Posterior cingulate gyrus (tissue), 11 donors: ENCODE measurements at places on chromosomes 4 and X.

- DNase-seq, result no peak
Observed at GRCh38 chrX:153153516-153153915, 25.6 kb upstream of the MAGEA1 start.

DNA sequence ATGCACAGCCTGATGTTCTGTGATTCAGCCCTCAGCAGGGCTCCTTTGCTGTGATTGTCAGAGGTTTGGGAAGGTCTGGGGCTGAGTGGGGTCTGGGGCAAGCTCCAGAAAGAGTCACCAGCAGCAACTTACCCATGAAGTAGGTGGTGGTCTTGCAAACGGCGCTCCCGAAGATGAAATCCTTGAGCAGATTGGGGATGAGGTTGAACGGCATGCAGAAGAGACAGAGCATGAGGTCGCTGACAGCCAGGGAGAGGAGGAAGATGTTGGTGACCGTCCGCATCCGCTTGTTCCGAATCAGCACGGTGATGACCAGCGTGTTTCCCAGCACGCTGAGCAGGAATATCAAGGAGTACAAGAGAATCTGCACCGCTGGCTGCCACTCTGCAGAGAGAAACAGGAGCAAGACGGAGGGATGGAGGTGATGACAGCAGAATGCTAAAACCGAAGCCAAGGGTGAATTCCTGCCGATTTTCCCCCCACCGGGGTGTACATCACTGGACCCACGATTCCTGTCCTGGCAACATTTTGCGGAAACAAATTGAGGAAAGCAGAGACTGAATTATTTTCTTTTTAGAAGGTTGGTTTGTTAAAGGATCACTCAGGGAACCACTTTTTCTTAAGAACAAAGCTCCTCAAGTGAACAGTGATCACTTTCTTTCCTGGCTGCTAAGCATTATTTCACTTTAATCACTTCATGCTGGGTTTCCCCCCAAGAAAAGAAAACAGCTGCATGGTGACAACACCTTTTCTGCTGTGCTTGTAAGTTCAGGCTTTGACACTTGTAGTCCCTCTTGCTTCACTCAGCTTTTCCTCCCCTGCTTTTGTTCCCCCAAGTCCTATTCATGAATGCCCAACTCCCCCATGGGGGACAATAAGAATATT, 941 bp downstream of the CCKAR start:
- no peak for DNase-seq

DNA sequence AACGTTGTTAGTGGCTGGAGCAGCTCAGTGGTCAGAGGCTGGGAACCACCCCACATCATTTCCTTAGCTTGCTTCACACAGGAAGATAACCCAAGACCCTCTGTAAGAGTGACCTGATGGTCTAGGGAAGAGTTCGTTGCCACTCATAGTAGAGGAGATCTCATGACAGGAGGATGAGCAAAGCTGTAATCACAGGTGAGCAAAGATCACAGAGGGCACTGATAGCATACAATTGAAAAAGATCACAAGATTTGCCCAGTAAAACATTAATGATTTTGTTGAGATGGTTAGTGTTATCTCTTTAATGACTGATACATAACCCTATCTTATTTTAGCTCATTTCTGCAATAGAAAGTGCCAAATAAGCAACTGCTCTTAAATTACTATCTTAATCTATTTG, 44.1 kb downstream of the LARP7 start:
- DNase-seq, result no peak

DNA sequence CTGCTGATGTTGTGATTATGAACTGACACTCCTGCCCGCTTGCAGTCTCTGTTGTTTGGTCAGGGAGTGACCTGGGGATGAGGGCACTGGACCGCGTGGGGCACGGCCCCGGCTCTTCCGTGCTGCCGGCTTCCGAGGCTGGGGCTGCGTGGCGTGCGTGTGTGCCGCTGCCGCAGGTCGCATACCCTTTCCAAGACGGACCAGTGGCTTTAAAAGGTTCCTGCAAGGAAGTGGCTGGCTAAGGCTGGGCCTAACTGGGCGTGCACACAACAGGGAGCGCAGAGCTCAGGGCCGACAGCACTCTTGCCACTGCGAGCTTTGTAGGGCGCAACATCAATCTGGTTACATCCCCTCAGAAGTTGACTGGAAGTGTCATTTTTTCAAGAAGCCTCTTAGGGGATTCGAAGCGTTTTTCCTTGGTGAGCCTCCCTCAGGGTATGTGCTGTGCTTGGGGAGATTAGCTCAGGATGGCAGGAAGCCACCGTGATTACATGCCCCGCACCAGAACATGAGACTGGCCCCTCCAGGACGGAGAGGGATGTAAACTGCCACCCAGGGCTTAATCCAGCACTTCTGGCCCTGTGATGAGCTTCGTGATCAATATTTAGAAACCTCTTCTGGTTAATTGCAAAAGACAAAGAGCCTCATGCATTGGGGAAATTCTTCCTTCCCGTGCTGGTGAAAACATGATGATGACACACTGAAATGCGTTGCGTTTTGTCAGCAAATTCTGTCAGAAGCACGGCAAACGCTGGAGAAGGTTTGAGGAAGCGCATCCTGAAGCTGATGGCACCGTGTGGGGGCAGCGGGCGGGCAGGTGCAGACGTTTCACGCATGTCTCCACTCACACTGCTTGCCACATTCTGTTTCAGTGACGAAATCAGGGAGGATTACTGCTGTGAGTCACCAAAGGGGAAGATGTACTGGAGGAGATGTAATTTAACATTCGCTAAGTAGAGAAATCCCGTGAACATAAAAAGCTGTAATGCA, 11.1 kb downstream of the MAEA start:
- DNase-seq, result peak; percentile 93

- no peak for DNase-seq
Observed at GRCh38 chr4:24117975-24118374, 228.1 kb upstream of the PPARGC1A start.

DNA sequence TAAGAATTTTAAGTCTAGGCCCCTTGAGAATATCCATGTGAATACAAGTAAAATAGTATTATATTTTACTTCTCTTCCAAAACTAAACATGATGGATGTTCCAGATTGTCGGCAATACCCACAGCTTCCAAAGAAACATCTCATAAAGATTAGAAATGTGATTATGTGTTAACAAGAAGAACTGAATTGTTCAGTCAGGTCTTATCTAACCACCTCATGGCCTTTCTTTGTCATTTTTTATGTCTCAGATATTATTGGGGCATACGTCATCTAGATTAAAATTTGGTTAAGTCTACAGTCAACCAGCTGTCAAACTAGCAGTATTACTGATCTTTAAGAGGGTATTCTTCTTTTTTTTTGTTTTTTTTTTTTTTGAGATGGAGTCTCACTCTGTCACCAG, 10.0 kb downstream of the EPGN start:
- no peak for DNase-seq

GRCh38 chr4:91283726-91284230, 1020.0 kb upstream of the GRID2 start:
- DNase-seq, result no peak

DNA sequence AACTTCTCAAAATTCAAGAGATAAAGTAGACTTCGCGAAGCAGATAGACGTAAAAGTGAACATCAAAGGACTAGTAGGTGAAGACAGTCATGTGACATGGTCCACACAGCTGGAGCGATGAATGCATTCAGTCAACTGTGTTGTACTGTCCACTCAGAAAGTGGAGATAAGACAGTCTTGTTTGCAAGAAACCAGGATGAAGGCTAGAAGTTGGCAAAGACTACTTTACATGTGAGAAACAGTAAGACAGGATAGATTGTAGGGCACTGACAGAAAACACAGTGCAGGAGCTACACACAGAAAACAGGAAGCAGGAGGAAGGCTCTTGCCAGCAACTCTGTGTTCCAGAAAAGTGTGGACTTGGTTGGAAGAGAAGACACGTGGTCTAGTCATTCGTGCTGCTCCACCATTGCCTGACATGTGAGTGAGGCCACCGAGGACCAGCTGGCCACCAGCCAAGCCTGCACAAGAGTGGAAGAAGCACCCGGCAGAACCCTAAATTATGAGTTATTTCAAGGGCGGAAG, 78.9 kb downstream of the FAT1 start:
- DNase-seq, result no peak

DNA sequence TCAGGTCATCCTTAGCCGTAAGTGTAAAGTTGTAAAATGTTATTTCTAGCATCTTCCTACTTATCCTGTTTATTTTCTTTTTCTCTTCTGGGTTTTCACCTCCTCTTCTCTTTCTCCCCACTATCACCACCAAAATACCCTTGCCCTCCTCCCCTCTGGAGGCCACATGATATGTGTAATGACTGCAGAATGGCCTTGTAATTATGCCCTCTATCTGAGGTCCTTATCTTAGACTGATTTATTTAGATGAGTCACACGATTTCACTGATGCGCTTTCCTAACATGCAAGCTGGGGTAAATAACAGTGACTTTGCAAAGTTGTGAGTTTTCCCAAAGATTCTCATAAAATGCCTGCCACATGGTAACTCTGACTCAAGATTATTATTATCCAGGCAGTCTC, 231.8 kb upstream of the GPRIN3 start:
- DNase-seq, result no peak

- no peak for DNase-seq
Observed at GRCh38 chr4:138499627-138500026, 257.5 kb upstream of the SLC7A11 start.

GRCh38 chr4:52107336-52107735, 56.2 kb downstream of the SPATA18 start:
- no peak for DNase-seq

GRCh38 chr4:88442689-88443191, 14.2 kb upstream of the HERC5 start:
- DNase-seq, result no peak

GRCh38 chrX:103073467-103073866, 9.5 kb upstream of the BEX1 start:
- DNase-seq, result no peak

- DNase-seq, result no peak
Observed at GRCh38 chr4:78691971-78692821, 84.0 kb upstream of the BMP2K start.

DNA sequence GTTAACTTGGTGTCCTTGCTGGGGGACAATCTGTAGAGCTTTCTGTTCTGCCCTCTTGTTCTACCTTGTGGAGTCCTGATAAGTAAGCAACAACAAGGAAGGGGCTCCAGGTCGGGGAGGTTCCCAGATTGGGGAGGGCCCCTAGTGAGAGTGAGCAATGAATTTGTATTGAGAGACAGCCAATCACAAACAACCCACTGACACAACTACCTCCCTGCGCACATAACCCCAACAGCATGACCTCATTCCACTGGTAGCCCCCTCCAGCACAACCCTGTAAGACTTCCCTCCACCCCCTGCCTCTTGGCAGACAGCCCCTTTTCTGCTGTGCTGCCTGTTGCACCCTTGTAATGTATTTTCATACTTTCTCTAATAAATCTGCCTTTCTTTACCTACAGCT, 19.7 kb upstream of the PNPLA4 start:
- DNase-seq, result no peak

GRCh38 chr4:60657807-60658206, 542.3 kb upstream of the ADGRL3 start:
- no peak for DNase-seq

GRCh38 chr4:152778656-152779512, 646 bp downstream of the TIGD4 start:
- peak; percentile 20 for DNase-seq

DNA sequence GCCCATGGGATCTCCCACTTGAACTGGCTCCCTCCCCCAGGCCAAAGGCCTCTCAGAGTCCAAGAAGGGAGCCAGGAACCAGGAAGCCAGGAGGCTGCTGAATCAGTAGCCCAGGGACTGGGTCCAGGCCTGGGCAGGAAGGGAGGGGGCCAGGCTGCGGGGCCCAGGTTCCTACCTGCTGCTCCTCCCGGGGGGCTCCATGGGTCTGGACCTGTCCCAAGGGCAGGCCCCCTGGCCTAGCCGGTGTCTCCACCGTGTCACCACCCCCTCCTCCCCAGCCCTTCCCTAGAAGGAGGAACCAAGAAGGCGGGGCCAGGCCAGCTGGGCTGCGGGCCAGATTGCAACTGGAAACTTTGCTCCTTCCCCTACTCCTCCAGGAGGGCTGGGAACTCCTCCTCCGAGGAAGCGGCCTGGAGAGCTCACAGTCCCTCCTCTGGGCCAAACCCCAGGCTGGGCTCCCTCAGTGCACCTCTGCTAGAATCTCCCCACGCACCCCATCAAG, at the start of gene IQSEC2:
IQSEC2 (minus strand) TSS at position 264 of the 502 bp plus-strand sequence.
- no peak for DNase-seq

DNA sequence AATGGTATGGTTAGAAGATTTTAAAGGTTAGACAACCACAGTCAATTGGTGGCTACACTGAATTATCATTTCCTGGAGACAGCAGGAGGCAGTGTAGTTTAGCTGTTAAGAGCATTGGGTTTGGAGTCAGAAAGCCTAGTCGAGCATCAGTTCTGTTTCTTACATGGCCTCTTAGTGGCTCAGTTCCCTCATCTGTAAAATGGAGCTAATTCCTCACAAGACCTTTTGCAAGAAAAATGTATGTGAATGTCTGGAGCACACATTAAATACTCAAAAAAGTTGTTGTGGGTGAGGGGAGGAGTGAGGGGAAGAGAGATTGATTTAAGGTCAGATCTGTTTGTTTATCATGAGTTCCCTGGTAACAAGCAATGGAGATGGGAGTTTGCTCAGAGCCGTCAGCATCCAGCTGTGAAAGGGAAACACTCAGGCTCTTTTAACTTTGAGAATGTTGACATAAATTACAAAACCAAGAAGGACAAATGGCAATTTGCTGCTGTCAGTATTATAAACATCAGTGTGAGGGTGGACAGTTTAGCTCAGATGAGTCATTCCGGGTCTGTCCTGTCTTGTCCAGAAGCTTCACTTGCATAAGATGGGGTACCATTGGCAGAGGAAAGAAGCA, 98.2 kb upstream of the PGRMC2 start:
- DNase-seq, result no peak

- no peak for DNase-seq
Observed at GRCh38 chr4:56324011-56324610, 63.2 kb downstream of the AASDH start.

- no peak for DNase-seq
Observed at GRCh38 chr4:69214716-69215115, at the start of gene UGT2B11. Gene UGT2B11, minus strand, starts transcription at chr4:69214748. Its CDS starts 26 bp downstream, at chr4:69214722.

DNA sequence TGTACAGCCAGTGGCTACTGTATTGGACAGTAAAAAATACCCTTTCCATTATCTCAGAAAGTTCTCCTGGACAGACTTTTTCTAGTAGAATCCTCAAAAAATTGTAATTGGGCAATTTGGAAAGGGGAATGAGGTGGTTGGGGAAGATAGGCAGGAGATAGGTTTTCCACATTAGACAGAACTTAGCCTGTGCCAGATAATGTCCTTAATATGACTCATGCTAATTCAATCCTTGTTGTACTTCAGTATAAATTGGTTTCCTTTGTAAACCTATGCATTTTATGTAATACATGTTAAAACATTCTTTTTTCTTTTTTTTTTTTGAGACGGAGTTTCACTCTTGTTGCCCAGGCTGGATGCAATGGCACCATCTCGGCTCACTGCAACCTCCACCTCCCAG, 8.9 kb downstream of the EIF4E start:
- DNase-seq, result no peak

DNA sequence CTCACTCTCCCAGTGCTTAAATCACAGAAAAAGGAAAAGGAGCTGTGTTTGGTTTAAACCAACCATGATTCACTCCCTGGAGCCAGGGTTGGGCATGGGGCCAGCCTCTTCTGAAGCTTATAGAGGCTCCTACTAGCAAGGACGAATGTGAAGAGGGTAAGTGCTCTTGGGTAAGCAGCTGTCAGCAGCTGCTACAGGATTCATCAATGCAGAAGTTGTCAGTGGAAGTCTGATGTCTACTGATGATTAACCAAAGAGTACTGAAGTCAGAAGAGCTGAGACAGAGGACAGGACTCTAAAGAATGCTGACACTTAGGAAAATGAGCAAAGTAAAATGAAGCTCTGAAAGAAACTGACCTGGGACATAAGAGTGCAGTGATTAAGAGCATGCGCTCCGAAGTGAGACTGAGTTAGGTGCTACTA, 32.7 kb upstream of the JADE1 start:
- no peak for DNase-seq

GRCh38 chrX:1464041-1464970, 11.6 kb upstream of the ASMTL start:
- DNase-seq, result no peak
